ENCODE measurements at places on chromosomes 2 and 18.

DNA sequence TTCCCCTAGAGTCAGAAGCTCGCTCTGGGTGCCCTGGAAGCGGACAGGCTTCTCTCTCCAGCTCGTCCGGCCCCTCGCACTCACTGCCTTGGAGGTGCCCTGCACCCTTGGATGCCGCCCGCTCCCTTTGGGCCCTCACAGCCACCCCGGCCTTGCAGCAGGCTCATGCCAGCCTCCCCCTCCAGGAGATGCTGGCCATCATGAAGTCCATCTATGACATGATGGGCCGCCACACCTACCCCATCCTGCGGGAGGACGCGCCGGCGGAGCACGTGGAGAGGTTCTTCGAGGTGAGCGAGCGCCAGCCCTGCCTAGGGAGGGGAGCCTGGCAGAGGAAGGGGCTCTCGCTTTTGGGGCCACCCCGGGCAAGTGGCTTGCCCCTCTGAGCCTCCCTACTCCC, 20.3 kb upstream of the FAHD2A start:
- DNase-seq, result no peak

DNA sequence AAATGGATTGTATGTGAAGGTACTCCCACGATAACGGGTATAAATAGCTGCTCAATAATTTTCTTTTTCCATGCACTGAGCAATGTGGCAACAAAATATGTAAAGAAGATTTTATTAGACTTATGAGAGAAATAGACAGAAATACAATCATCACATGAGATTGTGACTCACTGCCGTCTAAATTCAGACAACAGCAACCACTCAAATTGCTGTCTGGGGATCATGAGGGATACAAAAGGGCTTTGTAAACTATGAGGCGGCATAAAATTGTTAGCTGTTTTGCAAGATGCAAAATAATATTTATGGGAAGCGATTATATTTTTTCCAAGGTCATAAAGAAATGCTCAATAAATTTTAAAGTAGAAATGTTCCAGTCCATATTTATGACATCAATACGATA, 259.1 kb upstream of the AGAP1 start:
- no peak for DNase-seq

DNA sequence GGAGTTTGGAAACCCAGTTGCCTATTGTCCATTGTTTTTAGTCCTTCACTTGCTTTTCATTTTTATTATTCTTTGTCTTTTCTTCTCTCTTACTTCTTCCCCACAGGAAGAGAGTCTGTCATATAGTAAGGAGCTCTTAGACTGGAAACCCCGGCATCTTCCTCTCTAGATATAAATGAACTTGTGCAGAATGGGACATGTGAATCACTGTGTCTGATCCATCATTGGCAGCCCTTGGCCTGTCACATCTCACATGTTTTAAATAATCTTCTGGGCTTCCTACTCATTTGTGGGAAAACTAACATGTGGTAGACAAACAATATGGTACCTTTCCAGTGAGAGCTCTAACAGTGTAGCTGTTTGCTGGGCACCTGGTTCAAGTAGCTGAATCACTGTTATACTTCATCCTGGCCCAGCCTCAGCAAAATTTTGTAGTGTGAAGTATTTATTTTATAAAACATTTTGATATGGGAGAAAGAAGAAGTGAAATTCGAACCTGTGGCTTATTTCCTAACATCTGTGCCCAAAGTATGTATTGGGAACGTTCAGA, 112.8 kb downstream of the PHLPP1 start:
- DNase-seq, result no peak

- no peak for DNase-seq
Observed at GRCh38 chr2:59741840-59742239, 811.6 kb downstream of the BCL11A start.

DNA sequence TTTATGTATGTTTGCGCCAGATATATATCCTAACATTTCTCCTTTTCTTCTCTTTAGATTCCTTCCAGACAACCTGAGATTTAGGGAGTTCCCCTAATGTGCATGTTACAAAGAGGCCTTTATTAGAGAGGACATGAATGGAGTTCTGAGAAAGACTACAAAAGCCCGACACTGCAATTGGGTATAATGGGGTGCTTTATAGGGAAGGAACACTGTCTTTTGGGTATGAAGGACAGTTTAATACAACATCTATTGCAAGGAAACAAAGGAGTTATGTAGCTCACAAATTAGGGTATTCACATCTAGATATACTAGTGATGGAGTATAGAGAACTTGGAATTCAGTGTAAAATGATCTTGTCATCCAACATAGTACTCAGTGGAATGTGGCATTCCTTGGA, 383.8 kb downstream of the FIGN start:
- DNase-seq, result no peak

- no peak for DNase-seq
Observed at GRCh38 chr2:238092486-238093035, 7.6 kb upstream of the ESPNL start.

DNA sequence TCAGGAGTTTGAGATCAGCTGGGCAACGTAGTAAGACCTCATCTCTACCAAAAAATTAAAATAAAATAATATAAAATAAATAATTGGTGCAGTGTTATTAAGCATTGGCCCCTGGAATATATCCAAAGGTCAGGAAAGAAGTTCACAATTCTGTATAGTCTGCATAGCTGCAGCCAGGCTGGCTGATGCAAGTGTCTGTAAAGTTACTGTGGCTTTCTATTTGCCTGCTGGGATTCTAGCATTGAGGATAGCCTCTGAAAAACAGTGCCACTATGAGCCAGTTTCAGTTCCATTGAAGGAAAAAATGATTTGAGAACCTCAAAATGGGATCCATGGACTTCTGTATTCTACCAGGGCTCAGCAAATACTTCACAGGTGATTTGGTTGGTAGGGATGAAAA, 208.6 kb downstream of the PARD3B start:
- no peak for DNase-seq

DNA sequence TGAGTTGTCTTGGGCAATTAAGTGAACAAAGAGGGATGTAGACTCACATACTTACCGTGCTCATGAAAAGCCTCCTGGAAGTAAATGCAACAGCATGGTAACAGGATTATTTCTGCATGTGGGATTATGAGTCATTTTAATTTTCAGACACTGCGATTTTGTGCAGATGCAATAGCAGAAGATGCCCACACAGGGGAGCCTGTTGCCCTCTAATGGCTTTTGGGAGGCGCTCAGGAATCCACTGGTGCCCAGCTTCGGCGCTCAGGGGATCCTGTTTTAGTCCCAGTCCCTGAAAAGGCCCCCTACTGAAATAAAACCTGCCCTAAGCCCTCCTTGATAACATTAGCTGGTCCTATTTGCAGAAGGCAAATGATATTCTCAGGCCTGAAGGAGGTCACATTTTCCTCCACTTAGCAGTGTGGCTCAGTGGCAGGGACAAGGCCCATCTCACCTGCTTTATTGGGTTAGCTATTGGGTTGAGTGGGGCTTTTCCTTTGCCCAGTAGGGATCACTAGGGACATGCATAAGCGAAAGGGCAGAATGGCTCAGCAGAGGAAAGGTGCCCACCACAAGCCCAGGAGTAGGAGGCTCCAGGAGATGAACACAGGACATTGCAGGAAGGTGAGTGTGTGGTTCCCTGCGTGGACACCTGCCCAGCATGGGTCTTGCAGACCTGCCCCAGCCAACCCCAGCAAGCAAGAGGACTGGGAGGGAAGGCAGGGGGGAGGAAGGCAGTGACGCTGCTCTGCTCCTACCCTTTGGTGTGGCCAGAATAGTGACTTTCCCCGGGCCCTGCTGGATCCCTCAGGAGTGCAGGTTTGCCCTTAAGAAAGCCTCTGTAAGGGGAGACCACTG, 26.5 kb upstream of the KCNS3 start:
- peak; percentile 34 for DNase-seq

DNA sequence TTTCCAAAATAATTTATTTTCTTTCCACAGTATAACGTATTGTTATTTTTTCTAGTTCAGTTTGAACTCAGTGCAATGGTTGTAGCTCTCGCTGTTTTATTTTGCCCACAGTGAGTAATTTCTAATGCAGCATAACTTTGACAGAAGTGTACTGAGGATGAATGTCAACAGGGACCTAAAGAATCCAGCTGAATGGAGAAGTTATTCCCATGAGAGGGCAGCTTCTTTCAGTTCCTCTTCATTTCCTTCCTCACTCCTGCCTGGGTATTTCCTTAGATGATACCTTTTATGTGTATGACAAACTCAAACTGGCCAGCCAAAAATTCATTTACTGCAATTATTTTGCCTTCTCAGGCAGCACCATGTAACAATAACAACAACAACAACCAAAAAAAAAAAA, 1223.1 kb upstream of the ZEB2 start:
- no peak for DNase-seq

- DNase-seq, result peak; percentile 33
Observed at GRCh38 chr2:233814056-233814835, 36.1 kb downstream of the MROH2A start.

- no peak for DNase-seq
Observed at GRCh38 chr18:21599585-21600525, 649 bp downstream of the ESCO1 start.

GRCh38 chr2:42756150-42756775, 7.7 kb downstream of the OXER1 start:
- DNase-seq, result no peak

DNA sequence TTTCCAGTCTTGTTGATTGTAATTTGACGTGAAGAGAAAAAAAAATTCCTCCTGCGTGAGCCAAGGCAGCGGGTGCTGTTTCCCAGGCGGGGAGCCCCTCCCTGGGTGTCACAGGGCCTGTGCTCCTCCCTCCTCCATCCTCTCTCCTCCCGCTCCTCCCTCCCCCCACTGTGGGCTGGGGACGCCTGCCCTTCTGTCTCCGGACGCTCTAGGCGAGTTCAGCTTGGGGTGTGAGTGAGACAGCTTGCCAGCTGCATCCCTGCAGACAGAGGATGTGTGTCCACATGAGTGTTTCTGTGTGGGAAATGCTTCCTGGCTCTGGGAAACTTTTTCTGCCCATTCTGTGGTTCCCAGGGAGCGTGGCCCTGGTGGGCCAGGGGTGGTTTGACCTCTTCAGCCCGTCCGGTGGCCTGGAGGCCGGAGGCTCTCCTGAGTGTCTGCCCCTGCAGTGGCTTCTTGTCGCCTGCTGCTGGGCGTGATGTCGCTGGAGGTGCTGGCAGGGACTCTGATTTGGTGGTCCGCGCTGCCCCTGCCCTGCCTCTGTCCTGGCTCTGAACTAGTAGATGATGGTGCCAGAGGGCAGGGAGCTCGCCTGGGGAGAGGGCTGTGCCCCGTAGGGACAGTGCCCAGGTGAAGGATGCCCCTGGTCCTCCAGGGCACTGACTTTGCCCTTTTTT, 96.4 kb downstream of the USP40 start:
- no peak for DNase-seq

GRCh38 chr2:72689579-72690195, 136.1 kb downstream of the EXOC6B start:
- no peak for DNase-seq

DNA sequence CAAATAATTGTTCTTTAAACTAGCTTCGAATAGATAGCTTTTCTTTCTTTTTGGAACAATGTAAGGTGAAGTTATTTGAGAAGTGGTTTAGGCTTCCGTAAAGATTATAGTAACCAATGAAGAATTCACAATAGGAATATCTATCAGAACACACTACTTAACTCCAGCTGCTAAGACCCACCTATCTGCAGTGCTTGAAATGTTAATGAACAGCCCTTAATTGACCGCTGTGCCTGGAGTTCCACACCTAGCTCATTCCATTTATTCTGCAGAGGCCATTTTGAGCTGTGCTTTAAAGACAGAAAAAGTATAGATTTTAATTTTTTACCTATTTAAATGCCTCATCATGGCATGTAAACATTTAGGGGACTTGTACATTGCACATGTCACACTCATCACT, 83.3 kb upstream of the APCDD1 start:
- no peak for DNase-seq

GRCh38 chr2:217725409-217725808, 277.4 kb downstream of the TNS1 start:
- DNase-seq, result no peak

DNA sequence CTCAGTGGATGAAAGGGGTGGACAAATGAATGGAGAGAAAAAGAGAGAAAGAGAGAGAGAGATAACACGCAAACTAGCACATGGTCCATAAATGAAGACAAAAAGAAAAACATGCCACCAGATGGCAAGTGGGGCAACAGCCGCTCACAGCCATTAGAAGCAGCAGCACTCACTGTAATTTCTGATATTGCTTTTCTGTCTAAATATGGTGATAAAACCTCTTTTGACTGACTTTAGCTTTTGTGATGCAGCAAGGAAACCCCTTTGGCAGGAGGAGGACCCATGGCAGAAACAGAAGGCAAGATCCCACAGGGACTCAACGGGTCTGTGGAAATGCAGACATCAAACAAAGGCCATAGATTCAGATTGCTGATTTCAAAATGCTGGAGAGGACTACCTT, 88.0 kb upstream of the CDH20 start:
- DNase-seq, result no peak

DNA sequence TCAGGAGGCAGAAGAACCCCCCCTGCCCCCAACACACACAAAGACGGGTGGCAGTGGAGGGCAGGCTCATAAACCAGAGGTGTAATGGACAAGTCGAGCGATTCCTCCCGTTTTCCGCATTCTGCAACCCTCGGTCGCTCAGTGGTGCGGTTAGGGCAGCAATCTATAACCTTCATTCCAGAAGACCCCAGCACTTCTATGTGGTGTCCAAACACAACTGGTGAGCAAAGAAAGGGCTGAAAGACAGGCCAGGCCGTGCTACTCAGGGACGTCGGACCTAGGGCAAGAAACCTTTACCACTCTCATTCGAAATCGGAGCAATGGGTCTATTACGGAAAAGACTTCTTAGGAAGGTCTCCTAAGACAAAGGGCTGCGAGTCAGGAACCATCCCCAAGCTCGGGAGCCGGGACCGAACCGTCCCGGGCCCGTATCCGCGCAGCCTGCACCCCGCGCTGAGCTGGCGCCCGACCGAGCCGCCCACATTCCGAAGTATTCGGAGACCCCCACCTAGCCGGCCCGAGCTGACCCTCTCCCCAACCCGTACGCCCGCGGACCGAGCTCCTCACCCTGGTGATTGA, 568 bp downstream of the ARL5A start:
- no peak for DNase-seq

DNA sequence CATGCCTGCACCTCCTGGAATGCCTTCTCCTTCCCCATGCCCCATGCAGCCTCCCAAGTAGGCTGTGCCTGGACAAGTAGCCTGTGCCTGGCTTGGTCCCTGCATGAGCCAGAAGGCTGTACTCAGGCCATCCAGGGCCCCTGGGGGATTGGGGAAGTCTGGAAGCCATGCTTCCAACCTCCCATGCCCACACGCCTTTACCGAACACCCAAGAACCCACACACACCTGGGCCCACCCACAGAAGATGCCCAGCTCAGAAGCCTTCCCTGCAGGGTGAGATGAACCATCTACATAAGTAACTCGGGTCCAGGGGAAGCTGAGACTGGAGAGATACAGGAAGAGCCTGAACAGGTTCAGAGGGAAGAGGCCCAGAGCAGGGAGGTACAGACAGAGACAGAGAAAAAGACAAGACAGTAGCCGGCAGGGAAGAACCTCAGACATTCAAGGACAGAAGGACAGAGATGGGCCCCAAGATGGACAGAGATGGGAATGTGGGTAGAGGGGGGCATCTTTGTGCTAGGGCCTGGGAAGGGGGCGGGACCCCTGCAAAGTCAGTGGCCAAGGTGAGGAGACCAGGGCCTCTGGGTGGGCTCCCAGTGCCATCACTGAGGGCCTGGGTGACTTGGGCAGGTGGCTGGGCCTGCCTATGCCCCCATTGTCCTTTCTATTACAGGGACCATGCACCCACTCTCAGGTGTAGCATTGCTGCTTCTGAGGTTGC, 4.3 kb downstream of the BIN1 start:
- DNase-seq, result no peak

All from right kidney (tissue), 9 donors.